Ascending aorta (tissue), 2 donors: ENCODE measurements at places on chromosomes 12 and 14. TPM values are rescaled to one million over a fixed set of nuclear protein-coding genes. Genes with fewer than 3 reads are reported as not detected.

Gene ACOT6
- total RNA-seq = not detected

DNA sequence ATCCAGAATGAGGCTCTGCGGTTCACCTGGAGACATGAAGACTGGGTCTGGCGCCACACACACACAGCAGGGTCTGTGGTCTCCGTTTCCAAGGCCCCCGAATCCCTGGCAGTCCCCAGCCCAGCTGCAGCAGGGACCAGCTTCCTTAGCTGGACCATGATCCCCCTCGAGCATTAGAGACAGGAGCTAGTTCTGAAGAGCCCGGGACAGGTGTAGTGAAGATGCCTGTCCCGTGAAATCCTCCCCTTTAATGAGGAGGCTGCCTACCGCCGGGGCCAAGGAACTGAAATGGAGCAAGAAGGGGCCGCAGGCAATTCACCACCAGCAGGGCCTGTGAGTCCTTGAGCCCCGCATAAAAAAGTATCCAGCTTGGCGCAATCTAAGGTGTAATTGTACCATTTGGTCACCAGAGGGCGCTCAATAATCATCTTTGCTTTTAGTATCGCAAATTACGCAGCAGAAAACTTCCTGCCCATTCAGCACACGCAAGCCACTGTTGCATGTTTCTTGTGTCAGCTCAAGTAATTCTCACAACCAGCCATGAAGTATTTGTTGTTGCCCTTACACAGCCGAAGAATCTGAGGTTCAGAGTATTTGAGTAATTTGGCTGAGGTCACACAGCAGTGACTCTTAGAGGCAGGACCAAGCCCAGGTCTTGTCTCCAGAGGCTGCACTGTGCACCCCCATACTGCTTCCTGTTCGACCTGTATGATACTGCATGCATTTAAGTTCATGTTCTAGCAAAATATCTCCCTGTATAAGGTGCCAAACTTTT is 54.3 kb upstream of the PPP2R5C start:
- no peak overlapping the region for H3K27ac ChIP-seq
- H3K36me3 ChIP-seq = no peaks in the 10 kb centered on the region
- H3K4me1 ChIP-seq = peaks cover 6% of the 10 kb centered on the region
- H3K4me3 ChIP-seq = no peak overlapping the region

Gene BIN2
- 4.2 TPM for total RNA-seq

DNA sequence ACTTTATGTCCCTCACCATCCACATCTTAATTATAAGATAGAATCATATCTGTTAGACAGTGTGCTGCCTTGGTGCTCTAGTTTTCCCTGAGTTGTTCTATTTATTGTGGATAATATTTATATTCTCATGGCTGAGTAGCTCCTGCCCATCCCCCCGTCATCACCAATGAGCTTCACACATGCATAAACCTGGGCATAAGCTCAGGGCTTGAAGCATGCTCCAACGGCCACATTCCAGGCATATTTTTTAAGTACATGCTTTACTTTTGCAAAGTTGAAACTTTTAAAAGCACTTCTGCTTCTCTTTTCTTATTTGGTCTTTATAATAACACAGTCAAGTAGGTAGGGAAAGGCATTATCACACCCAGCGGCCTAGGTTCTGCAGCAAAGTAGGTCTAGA is 3.4 kb upstream of the FBXO34 start:
- H3K27ac ChIP-seq = peak overlapping the region; percentile 26
- H3K4me3 ChIP-seq = no peak overlapping the region
- no peak for DNase-seq
- H3K4me1 ChIP-seq = no peaks in the 10 kb centered on the region
- H3K27me3 ChIP-seq = no peaks in the 10 kb centered on the region
- no peaks in the 10 kb centered on the region for H3K36me3 ChIP-seq

GRCh38 chr14:45212231-45212630 is 40.8 kb downstream of the MIS18BP1 start:
- no peaks in the 10 kb centered on the region for H3K4me1 ChIP-seq
- H3K27ac ChIP-seq = no peak overlapping the region
- no peaks in the 10 kb centered on the region for H3K27me3 ChIP-seq

GRCh38 chr12:6347367-6348338 is 5.8 kb upstream of the TNFRSF1A start:
- no peak overlapping the region for H3K4me3 ChIP-seq
- peak; percentile 53 for DNase-seq
- H3K27me3 ChIP-seq = no peaks in the 10 kb centered on the region

DNA sequence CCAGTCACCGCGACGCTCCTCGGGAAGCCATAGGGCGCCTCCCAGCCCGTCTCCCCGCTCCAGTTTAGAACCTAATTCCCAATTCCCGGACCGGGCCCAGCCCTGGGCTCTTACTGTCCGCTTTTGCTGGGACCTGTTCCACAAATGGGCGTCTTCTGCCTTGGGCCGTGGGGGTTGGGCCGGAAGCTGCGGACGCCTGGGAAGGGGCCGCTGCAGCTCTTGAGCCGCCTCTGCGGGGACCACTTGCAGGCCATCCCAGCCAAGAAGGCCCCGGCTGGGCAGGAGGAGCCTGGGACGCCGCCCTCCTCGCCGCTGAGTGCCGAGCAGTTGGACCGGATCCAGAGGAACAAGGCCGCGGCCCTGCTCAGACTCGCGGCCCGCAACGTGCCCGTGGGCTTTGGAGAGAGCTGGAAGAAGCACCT is 797 bp downstream of the UNG start:
- H3K4me1 ChIP-seq = peaks cover 4% of the 10 kb centered on the region
- H3K36me3 ChIP-seq = peaks cover 16% of the 10 kb centered on the region
- H3K4me3 ChIP-seq = peak overlapping the region; percentile 91
- peak overlapping the region; percentile 92 for H3K27ac ChIP-seq
- no peaks in the 10 kb centered on the region for H3K27me3 ChIP-seq

Gene MYH6
- total RNA-seq = not detected

- no peak for DNase-seq
- H3K36me3 ChIP-seq = no peaks in the 10 kb centered on the region
- H3K27ac ChIP-seq = no peak overlapping the region
- H3K4me1 ChIP-seq = no peaks in the 10 kb centered on the region
These were observed 392.0 kb downstream of the EMP1 start for GRCh38 chr12:13588574-13588973.

DNA sequence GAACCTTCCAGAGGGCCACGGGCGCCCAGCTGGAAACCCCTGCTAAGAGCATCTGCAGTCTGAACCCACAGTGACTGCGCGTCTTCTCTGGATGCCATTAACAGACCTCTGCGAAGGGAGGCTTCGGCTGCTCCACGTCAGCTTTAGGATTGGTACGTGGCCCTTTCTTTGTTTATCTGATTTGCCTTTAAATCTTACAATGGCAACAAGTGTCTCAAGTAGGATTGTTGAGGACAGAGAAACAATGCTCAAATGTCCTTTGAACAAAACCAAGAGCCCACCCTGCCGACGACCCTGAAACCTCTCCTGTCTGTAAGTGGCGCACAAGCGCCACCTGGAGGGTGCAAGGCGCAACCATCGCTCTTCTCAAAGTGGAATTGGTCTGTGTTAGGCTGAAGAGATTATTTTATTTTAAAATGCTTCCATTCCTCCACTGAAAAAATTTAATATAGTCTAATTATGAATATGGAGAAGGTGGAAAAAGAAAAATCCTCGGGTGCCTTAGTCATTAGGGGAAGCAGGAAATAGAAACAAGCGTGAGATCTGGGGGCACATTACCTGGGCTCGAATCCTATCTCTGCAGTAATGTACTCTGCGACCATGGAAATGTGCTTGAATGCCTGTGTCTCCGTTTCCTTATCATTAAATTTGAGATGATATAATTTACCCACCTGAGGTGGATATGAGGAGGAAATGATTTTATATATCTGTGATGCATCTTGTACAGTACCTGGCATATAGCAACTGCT is 82.6 kb upstream of the PTPRB start:
- DNase-seq = no peak
- no peaks in the 10 kb centered on the region for H3K36me3 ChIP-seq
- H3K4me3 ChIP-seq = peak overlapping the region; percentile 37
- H3K27ac ChIP-seq = no peak overlapping the region
- H3K27me3 ChIP-seq = no peaks in the 10 kb centered on the region

DNA sequence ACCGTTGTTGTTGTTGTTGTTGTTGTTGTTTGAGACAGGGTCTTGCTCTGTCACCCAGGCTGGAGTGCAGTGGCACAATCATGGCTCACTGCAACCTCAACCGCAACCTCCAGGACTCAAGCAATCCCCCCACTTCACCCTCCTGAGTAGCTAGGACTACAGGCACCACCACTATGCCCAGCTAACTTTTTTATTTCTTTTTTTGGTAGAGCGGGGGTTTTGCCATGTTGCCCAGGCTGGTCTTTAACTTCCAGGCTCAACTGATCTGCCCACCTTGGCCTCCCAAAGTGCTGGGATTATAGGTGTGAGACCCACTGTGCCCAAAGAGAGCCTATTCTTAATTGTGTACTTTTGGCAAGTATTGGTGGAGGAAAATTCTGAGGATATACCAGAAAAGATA is 25.7 kb downstream of the MOK start:
- H3K27ac ChIP-seq = peak overlapping the region; percentile 24
- DNase-seq = no peak
- H3K4me3 ChIP-seq = no peak overlapping the region
- H3K36me3 ChIP-seq = peaks cover 9% of the 10 kb centered on the region
- no peaks in the 10 kb centered on the region for H3K4me1 ChIP-seq

Gene LAG3
- total RNA-seq = not detected

- H3K27me3 ChIP-seq = no peaks in the 10 kb centered on the region
- H3K4me3 ChIP-seq = no peak overlapping the region
- H3K4me1 ChIP-seq = no peaks in the 10 kb centered on the region
- no peaks in the 10 kb centered on the region for H3K36me3 ChIP-seq
- H3K27ac ChIP-seq = no peak overlapping the region
These were observed 162.1 kb downstream of the C12orf42 start for GRCh38 chr12:103333676-103334075.

Gene SLC17A8
- not detected for total RNA-seq

- H3K27me3 ChIP-seq = no peaks in the 10 kb centered on the region
- H3K4me1 ChIP-seq = no peaks in the 10 kb centered on the region
- H3K27ac ChIP-seq = no peak overlapping the region
- DNase-seq = no peak
These were observed 5.3 kb downstream of the FZD10 start for GRCh38 chr12:130167537-130167936.

GRCh38 chr14:49052521-49052920 is 533.7 kb downstream of the RPS29 start:
- H3K27me3 ChIP-seq = no peaks in the 10 kb centered on the region
- H3K4me3 ChIP-seq = no peak overlapping the region
- H3K4me1 ChIP-seq = no peaks in the 10 kb centered on the region
- DNase-seq = no peak

DNA sequence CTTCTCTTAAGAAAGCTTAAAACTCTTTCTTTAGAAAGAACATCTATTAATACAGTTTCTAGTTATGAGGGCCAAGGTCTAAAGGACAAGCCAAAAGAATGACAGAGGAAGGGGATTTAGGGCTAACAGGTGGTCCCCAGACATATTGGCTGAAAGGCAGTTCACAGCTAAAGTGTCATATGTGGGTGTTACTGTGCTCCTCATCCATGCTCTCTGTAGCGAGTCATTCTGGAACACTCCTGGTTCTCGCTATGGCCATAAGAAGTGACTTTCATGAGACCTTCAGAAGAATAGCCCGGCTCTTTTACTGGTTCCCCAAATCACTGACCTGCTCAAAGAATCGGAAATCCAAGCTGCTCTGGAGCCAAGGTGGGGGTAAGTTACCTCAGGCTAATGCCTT is 55.0 kb downstream of the TBK1 start:
- H3K4me3 ChIP-seq = no peak overlapping the region
- no peaks in the 10 kb centered on the region for H3K36me3 ChIP-seq
- H3K27ac ChIP-seq = no peak overlapping the region
- DNase-seq = no peak

DNA sequence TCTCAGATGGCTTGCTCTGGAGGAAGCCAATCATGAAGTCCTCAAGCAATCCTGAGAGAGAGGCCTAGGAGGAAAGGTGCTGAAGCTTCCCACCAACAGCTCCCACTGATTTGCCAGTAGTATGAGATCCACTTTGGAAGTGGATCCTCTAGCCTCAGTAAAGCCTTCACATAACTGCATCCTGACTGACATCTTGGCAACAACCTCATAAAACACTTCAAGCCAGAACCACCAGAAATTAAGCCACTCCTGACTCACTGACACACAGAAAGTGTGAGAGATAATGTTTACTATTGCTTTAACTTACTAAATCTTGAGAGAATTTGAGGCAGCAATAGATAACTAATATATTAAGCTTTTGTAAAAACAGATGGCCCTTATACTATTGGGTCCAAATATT is 11.7 kb upstream of the TMX1 start:
- no peak for DNase-seq
- no peaks in the 10 kb centered on the region for H3K4me1 ChIP-seq
- H3K4me3 ChIP-seq = no peak overlapping the region
- no peaks in the 10 kb centered on the region for H3K27me3 ChIP-seq

Gene SLC6A12
- total RNA-seq = 1.4 TPM

DNA sequence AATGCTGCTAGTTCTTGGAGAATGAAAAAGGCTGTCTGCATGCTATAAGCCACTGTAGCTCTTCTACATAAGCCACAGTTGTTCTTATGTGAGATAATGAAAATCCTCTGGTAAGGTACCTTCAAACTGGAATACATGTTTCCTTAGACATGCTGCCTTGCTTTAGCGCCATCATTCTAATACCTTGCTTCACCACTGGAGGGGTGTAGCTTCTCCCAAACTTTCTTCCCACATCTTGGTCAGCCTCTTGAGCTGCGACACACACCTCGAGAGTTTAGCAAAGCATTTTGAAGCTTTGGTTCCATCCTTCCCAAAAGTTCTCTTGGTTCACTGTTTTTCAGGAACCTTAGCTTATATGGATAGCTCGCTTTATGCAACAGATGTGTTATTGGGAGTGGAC is 69.5 kb downstream of the NKX2-1 start:
- no peak for DNase-seq
- H3K27me3 ChIP-seq = no peaks in the 10 kb centered on the region
- no peak overlapping the region for H3K27ac ChIP-seq
- no peaks in the 10 kb centered on the region for H3K36me3 ChIP-seq
- H3K4me3 ChIP-seq = no peak overlapping the region

Gene GALNT8
- total RNA-seq = not detected
